ENCODE measurements at places on chromosomes 4 and X.
A peak's percentile ranks its signal among the peaks of the same experiment; 100 is the strongest.

DNA sequence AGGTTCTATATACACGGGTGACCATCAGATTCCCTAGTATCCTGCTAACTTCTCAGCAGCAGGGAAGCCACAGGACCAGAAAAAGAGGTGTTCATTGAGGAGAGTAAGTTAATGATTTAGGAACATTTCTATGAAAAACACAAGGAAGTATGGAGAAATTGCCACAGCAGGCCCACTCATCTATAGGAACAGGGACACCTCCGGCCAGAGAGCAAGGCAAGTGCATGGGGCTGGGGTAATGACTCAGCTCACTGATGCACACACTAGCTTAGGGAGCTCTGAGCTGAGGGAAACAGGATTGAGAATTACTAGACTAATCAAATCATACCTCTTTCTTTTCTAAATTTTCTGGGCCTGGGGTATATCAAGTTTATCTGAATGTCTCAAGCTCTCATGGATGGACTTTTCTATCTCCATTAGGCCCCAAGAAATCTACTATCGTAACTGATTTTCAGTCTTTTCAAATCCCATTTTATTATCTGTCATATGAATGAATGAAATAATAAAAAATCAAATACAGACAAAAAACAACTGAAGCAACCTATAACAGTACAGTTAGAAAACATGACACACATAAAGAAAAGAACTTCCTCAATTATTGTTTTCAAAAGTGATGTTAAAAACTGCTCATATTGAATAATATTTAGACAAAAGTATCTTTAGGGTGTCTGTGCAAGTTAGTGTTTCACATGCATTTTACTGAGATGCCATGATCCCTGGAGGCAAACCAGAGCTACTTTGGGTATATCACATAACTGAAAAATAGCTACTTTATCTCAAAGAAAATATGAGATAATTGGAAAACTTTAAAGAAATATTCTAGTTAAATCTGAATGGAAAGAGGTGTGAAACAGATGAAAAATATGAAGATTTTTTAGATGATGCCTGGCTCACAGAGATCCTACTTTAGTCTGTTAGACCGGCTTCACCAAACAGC lies 89.8 kb downstream of the FBXO8 start:
- DNase-seq, result no peak

DNA sequence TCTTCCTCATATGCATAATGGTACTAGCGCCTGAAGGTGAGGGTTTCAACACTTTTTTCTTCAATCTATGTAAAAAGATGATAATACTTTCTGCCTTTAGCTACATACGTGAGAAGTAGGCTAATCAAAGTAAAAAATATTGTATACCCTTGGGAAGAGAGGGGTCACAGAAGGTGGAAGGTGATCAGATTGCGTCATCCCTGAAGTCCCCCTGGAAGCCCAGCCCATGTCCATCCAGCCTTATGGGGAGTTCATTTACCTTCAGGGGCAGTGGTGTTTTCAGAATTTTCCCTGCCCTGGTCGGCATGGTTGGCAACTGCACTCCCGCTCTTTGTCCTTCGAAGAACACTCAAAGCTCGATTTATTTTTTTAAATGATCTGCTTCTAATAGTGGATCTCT lies 84.2 kb downstream of the LNX1 start:
- DNase-seq, result no peak

DNA sequence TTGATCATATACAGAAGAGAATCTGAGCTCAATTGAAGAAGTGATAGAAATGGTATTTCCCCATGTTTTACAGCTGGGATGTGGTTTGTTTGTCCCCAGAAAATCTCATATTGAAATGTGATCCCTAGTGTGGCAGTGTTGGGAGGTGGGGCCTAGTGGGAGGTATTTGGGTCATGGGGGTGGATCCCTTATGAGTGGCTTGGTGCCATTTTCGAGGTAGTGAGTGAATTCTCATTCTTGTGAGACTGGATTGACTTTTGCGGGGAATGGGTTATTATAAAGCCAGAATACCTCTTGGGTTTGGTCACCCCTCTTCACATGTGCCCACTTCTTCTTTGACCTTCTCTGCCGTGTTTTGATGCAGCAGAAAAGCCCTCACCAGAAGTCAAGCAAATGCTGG lies 29.6 kb upstream of the PAGE1 start:
- no peak for DNase-seq

DNA sequence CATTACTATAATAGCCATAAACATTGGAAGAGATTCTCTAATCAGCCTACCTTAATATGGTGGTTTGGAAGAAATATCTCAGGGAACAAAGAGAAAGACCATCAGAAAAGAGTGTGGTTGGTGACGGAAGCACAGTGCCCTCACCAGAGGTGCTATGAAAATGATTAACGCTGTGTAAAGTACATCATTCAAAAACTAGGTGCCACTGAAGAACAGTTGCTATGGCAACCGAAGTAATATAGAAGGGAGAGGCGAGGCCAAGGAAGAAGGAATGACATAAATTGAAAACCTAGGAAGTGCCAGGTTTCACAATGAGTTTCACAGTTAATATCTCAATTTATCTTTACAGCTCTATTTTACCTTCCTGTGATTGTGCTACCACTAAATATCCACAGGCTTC lies 57.0 kb upstream of the ARSJ start:
- no peak for DNase-seq

GRCh38 chr4:158845311-158846041 lies 76.7 kb downstream of the FNIP2 start:
- no peak for DNase-seq

- DNase-seq, result no peak
Observed at GRCh38 chr4:154349829-154350228, 141.8 kb downstream of the DCHS2 start.

- DNase-seq, result no peak
Observed at GRCh38 chrX:123924186-123924585, 37.3 kb upstream of the STAG2 start.

- no peak for DNase-seq
Observed at GRCh38 chr4:87399148-87399547, 8.2 kb upstream of the HSD17B11 start.

DNA sequence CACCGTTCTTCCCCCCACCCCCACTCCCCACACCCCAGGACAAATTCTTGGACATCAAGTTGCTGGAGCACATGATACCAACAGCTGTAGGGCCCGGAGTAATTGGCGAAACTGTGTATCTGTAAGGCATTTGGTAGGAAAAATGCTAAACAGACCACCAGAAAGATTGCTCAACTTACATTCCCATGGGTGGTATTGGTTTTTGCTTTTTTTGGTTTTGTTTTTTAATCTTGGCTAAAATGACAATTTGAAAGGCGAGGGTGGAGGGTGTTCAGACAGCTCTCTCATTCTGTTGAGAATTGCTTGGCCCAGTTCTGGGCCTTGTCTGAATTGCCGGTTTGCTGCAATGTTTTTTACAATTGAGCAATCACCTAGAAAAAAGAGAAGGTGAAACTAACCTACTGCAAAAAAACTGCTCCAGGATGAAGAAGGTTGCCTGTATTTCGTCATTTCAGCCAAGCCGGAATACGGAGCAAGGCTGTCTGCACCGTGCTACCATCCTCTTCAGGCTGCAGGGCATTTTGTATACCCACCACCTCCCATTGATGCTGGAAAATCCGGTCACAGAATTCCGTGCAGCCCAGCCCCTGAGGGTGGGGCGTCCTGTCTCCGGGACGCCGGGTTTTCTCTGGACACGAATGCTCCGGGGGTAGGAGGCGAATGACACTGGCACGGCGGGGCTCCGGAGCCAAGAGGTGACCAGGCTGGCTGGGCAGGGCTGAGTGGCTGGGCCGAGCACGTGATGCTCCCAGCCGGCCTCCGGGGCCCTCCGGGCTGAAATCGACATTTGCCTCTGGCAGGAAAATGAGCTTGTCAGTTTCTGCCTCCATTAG lies at the start of gene CLCN4:
CLCN4 (plus strand) TSS at position 777 of the 833 bp plus-strand sequence. CDS start 28,058 bp downstream, outside the sequence.
- peak; percentile 8 for DNase-seq

GRCh38 chrX:68503836-68504636 lies 5.2 kb downstream of the YIPF6 start:
- DNase-seq, result no peak

- no peak for DNase-seq
Observed at GRCh38 chr4:122854447-122855352, 28.1 kb downstream of the FGF2 start.

- no peak for DNase-seq
Observed at GRCh38 chr4:68995292-68995691, 43.7 kb upstream of the UGT2A3 start.

DNA sequence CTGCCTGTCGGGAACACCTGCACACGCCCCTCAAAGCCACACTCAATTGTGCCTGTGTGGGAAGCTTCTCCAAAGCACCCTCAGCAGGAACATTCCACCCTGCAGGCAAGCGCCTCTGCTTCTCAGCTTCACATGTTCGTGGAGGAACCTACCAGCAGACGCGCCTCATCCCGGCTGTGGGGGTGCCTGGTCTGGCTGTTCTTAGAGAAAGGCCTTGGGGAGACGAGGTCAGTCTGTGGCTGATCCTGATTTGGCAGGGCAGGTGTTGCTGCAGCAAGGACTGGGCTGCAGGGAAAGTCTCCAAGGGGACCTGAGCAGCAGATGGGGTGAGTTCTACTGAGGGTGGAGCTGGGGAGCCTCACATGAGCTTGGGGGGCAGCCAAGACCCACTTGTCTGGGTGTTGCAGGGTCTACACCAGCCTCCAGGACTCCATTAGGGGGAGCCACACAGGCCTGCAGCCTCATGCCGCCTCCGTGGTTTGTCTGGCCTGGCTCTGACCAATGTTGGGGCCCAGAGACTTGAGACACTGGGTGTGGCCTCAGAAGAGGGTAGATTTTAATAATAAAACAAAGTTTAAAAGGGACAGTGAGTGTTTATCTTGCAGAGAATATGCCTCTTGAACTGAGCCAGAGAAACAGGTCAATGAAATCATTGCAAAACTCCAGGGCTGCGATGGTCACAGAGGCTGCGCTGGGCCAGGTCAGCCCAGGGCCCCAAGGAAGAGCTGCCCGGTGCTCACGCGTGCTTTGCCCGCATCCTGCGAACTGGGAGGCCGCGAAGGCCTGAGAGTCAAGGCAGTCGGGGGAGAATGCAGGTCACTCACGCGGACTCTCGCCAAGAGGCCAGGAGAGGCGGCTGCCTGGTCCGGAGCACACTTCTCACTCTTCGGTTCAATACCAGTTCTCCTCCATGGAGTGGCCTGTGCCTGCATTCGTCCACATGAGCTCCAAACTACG lies 21.1 kb downstream of the RNF212 start:
- DNase-seq, result no peak

- DNase-seq, result no peak
Observed at GRCh38 chrX:3811331-3812311, 98.2 kb upstream of the PRKX start.

DNA sequence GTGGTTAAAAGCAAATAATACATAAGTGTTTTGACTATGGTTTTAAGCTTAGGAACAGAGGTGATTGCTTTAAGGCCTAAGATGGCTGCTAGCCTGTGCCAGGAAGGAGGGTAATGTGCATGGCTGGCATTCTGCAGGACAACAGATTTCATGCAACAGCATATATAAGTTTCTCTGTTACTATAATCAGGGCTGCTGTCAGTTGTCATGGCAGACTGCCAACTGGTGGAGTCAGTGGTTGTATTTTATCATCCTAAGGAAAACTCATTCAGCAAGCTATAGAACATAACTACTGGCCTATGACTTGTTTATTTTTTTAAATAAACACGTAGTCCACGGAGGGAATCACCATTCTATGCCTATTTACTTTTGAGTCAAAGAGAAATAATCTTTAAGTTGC lies 77.7 kb upstream of the DCAF8L1 start:
- no peak for DNase-seq

- no peak for DNase-seq
Observed at GRCh38 chr4:45302828-45303227, 576.5 kb upstream of the GNPDA2 start.

- DNase-seq, result no peak
Observed at GRCh38 chrX:85503258-85504158, 124.0 kb upstream of the POF1B start.

GRCh38 chr4:24513718-24514117 lies 70.6 kb downstream of the DHX15 start:
- DNase-seq, result no peak

- DNase-seq, result no peak
Observed at GRCh38 chrX:283115-283845, 2.1 kb downstream of the PLCXD1 start.

DNA sequence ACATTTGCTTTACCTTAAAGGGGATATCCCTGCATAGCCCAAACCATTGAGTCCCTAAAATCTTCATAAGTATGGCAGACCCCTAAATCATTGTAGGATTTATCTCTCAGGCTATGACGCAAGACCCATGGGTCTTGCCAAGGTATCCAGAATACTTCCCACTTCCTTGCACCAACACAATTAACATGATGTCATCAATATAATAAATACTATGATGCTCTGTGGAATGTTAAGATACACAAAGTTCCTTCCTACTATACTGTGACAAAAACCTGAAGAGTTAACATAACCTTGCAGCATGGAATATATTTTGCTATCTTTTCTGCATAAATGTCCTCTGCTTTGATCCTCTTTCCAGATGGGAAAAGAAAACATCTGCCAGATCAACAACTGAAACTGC lies 49.9 kb upstream of the TMEM184C start:
- DNase-seq, result no peak

- DNase-seq, result no peak
Observed at GRCh38 chr4:1220566-1220965, 28.4 kb downstream of the CTBP1 start.

DNA sequence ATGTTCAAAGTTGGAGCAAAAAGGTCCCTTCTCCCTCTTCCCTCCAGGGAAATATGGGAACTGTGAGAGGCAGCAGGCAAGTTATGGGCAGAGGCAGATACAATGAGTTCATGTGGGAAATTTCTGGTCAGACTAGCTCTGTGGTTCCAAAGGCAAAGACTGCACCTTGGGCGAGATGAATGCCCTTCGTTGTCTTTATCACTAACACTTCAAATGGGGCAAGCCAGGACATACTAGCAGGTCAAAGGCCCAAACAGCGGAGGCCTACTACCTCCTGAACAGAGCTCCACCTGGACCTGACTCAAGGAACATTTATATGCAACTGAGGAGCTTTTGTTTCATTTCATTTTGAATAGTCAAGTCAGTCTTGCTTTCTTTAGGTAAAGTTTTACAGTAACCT lies 29.0 kb downstream of the SRPX2 start:
- no peak for DNase-seq

GRCh38 chrX:112731793-112732192 lies 52.1 kb upstream of the LHFPL1 start:
- DNase-seq, result no peak

- DNase-seq, result no peak
Observed at GRCh38 chrX:110791071-110791470, 4.5 kb downstream of the CHRDL1 start.
